Stimulated activated CD8-positive, alpha-beta memory T cell treated with anti-CD3 and anti-CD28 coated beads, Interleukin-4, amount 100 ng/mL, for 1 hour (primary cell): ENCODE measurements at places on chromosomes 1 and 21.

- DNase-seq: no peak
These were observed 39.4 kb upstream of the UHMK1 start for GRCh38 chr1:162458236-162458635.

GRCh38 chr1:17658837-17659236 lies 96.3 kb upstream of the ACTL8 start:
- no peak for DNase-seq

GRCh38 chr1:223724376-223724775 lies 12.0 kb downstream of the CAPN2 start:
- DNase-seq: no peak

GRCh38 chr1:228778961-228779360 lies 43.7 kb downstream of the RHOU start:
- DNase-seq: no peak

- no peak for DNase-seq
These were observed 2.6 kb downstream of the PABPC4 start for GRCh38 chr1:39573736-39574624.

- DNase-seq: no peak
These were observed 176.6 kb downstream of the NRIP1 start for GRCh38 chr21:14888202-14888601.
